Mammary epithelial cell (primary cell): ENCODE measurements at places on chromosomes 7 and 10. TPM values are rescaled to one million over a fixed set of nuclear protein-coding genes. Genes with fewer than 3 reads are reported as not detected.

ANKRD7 gene
- polyA plus RNA-seq, result 0.26 TPM

AMPH gene
- polyA plus RNA-seq, result 0.06 TPM

SDK1 gene
- 0.12 TPM for polyA plus RNA-seq

ANK3 gene
- 5.0 TPM for polyA plus RNA-seq

CPA1 gene
- polyA plus RNA-seq, result not detected

SPDYE16 gene
- not detected for polyA plus RNA-seq

LIPJ gene
- polyA plus RNA-seq, result not detected

SFTPA2 gene
- polyA plus RNA-seq, result not detected

GRCh38 chr10:92993699-92994272, 66.8 kb upstream of the CYP26C1 start:
- DNase-seq, result no peak

DNA sequence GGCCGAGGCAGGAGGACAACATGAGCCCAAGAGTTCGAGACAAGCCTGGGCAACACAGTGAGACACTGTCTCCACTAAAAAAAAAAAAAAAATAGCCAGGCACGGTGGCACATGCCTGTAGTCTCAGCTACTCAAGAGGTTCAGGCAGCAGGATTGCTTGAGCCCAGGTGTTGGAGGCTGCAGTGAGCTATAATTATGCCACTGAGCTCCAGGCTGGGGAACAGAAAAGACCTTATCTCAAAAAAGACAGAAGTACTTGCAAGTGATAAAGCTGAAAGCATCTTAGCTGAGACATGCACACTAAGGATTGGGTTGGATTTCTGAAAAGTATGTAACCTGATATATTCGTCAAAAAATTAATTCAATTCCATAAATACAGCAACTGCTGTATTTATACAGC, 68.4 kb downstream of the PPP1R3C start:
- DNase-seq, result no peak

DNA sequence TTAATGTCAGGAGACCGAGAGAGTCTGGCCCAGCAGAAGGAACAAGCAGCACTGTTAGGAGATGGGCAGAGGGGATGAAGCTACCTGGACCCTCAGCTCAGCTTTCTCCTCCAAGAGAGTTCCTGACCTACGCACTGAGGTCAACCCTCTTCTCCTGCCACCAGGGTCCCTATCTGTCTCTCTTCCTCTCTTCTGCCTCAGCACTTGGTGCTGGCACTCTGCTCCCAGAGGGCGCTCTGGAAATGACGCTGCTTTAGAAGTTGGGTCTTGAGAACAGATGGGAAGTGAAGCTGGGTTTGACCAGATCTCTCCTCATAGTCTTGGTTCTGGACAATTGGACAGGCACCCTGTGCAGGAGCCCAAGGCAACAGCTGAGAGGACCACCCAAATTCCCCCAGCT, 216.0 kb upstream of the AGK start:
- DNase-seq, result no peak

DNA sequence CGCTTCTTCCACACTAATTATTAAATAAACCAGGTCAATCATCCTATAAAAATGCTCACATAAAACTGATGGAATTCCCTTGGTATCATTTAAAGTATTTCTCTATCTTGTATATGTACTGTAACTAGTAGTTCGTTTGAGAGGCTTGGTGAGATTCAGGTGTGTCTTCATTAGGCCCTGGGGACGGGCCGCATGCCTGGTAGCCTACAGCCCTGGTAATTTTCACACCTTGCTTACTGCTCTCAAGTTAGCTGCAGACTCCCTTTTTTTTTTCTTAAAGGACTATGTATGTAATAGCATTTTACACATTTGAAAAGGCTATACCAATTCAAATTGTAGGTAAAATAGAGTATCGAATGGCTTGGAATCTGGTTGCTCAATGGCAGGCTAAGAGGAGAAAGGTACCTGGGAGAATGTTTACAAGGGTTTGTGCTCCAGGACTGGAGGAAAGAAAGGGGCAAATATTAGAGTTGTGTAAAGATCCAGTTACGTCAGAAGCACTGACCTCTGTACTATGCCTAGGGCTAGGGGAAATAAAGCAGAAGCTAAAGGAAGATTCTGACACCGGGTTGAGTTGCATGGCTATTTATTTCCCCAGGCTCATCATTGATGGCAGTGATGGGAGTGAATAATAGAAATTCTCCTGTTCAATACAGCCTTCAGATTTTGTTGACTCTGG, 58.8 kb upstream of the PNLIP start:
- DNase-seq, result no peak

DNA sequence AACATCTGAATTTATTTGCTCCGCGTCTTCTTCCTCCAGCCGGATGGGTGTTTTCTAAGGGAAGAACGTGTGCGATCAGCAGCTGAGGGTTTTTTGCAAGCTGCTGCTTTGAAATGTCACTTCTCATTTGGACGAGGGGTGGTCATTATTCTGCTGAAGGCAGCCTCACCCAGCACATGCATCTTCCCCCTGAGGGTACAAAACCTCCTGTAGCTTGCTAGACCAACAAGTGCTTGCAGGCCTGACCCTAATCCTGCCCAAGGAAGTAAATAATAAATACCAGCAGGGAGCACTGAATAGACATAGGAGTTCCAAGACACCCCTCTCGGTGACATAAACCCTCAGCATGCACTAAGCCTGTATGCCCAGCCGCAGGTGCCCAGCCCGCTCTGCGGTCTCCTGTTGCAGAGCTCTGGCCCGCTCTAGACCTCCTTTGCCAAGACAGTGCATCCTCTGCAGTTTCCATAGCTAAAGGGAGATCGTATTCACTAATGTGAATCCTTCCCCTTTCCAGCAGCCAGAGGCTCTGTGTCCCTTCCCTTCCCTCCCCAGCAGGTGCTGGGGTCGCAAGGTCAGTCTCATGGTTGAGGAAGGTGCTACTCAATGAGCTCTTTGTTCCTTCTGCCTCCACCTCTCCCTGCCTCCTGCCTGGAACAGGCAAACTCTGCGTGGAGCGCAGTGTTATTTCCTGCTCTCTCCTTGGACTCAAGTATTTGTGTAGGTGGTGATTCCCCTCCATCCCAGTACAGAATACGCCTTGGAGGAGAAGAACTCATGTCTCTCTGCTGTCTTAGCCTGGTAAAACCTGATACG, 36.6 kb downstream of the SBDS start:
- peak; percentile 54 for DNase-seq

DNA sequence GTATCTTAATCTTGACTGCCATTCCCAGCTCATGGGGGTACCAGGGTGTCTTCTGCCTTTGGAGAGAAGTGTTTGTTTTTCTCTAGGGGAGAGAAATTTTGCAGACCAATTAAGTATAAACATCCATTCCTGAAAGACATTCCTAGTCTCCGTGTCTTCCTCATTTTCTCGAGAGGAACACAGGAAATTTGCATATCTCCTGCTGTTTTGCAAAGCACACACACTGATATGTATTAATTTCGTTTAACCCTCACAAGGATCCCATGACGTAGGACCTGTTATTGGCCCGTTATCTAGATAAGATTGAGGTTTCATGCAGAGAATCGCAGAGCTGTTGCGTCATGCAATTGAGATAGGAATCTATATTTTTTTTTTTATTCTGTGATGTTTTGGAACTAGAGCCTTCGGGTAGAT, 944 bp downstream of the RHBDD2 start:
- no peak for DNase-seq

DNA sequence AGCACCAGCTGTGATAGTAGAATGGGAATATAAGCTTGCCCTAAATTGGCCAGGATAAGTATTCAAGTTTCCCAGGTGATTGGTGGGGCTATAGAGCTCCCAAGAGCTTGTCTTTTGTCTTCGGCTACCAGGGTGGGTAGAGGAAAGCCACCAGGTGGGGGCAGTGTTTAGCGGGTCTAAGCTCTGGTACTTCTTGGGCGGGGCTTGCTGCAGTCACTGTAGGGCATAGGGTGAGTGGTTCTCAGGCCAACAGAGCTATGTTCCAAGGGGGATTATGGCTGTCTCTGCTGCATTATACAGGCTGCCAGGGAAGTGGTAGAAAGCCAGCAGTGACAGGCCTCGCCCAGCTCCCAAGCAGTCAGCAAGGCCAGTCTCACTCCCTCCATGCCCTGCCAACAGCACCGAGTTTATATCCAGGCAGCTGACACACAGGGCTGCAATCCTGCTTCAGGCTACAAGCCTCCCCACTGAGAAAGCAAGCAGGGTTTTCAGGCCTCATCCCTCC, 110.7 kb downstream of the ZNF467 start:
- DNase-seq, result peak; percentile 67

GRCh38 chr10:66752714-66753113, 173.1 kb upstream of the LRRTM3 start:
- DNase-seq, result peak; percentile 41

GRCh38 chr10:51707821-51708424, 8.5 kb upstream of the CSTF2T start:
- no peak for DNase-seq

GRCh38 chr7:141198194-141198958, 124.5 kb downstream of the TMEM178B start:
- no peak for DNase-seq

DNA sequence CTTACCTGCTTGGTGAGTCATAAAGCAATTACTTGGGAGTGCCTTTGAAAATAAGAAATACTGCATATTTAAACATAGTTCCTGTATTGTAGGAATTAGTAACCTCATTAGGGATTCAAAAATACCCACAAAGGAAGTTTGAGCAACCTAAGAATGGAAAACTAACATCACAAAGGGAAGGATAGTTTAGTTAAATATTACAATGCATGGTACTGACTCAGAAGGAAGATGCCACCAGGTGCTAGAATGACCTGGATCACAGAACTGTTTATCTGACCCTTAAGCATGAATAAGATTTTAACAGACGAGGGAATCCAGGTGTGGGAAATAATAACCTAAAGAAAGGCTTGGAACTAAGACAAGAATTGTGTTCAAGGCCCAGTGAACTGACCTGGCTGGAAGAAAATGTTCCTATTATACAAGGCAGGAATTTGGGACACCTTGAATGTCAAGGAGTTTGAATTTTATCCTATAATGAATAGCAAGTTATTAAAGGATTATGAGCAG, 106.4 kb downstream of the GSAP start:
- peak; percentile 68 for DNase-seq

- DNase-seq, result peak; percentile 14
Measured at GRCh38 chr7:123604739-123605138, 3.1 kb downstream of the ASB15 start.

DNA sequence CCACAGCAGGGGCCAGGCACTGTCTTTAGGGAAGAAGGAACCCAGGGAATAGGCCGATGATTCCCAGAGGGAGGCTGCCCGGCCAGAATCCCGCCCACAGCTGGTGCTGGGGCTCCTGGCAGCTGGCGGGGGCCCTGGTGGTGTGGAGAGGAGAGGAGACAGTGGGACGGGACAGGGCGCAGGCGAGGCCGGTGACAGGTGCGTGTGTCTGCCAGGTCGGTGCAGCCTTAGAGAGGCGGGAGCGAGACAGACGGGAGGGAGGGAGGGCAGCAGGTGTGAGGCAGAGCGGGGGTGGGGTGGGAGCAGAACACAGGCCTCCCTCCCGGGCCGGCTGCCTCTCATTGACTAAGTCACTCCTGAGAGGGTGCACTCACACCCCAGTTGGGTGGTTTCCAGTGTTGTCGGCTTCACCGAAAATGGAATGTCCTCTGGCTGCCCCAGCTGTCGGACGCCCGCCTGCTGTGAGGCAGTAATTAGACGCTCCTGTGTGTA, 55.2 kb downstream of the ELFN1 start:
- DNase-seq, result peak; percentile 36

DNA sequence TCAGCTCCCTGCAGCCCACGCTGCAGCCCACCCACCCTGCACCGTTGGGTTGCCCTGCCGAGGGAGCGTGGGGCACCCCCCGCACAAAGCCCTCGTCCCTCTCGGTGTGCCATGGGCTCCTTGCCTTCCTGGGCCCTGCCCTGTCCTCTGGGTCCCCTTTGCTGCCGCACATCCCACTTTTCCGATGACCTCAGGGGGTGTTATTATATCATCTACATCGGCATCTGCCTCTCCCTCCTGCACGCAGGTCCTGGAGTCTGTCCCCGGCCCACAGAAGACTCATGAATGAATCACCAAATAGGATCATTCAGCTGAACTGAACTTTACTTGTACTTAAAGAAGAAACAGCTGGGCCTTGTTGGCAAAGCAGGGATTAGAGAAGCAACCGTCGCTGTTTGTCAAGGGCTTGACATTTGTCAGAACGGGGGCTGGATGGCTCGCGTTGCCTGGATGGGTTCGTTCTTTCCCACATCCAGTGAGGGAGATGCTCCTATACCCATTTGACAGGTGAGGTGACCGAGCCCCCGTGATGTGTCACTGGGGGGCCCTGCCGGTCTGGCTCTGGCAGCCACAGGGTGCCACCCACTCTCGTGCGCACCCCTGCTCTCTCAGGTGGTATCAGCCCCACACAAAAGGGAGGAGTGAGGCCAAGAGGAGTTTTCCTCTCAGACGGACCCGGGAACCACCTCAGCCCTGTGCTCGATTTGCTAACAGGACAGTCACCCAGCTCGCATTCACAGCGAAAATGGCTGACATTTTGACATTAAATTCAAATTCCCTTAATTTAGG, 58.6 kb upstream of the EBF3 start:
- DNase-seq, result no peak

DNA sequence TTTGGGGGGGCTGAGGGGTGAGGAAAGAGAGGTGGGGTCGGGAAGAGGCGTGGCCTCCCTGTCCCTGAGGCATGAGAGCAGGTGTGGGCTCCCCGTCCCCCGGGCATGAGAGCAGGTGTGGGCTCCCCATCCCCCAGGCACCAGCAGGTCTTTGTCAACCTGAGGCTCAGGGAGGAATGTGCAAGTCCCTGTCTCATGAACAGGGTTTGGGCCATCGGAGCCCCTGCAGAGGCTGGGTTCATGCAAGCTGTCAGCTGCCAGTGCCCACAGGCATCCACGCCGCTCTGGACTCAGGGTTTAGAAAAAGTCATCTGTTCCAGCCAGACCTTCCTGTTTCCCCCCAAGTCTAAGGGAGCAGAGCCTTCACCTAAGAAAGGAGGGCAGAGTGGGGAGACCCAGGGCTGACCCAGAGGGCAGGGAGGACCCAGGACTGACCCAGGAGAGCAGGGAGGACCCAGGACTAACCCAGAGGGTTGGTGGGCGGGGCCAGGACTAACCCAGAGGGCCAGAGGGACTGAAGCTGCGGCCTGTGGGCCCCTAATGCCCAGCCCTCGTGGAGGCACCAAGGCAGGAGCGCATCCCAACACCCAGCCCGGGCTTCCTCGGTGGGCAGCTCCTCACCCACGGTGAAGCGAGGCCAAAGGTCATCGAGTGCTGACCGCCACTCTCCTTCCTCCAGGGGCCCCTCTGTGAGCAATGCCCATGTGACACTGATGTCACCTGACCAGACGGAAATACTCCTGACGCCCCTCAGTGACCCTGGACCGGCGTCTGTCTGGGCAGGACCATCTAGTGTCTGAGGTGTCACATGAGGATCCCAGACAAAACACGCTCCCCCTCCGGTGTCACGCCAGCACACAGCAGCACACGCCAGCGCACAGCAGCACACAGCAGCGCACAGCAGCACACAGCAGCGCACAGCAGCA, 28.9 kb upstream of the GPR146 start:
- no peak for DNase-seq

DNA sequence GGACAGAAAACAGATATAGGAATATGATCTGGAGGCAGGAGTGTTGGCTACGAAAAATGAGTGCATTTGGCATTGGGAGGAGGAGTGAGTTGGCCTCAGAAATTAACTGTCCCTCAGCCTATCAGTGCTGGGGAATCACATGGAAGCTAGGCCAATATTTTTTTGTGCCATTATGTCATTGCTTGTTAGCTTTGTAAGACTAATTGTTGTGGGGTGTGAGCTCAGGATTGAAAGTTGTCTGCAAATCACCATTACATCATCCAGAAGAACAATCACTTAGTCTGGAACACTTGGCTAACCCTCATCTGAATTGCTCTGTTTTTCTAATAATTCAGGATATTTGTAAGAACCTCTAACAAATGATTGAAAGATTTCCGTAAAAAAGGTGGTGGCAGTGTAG, 45.2 kb upstream of the SEMA3D start:
- DNase-seq, result no peak

GRCh38 chr7:2934984-2935740, 91.1 kb upstream of the GNA12 start:
- DNase-seq, result no peak
